ENCODE measurements at places on chromosomes 13 and 19.
A peak's percentile ranks its signal among the peaks of the same experiment; 100 is the strongest.

DNA sequence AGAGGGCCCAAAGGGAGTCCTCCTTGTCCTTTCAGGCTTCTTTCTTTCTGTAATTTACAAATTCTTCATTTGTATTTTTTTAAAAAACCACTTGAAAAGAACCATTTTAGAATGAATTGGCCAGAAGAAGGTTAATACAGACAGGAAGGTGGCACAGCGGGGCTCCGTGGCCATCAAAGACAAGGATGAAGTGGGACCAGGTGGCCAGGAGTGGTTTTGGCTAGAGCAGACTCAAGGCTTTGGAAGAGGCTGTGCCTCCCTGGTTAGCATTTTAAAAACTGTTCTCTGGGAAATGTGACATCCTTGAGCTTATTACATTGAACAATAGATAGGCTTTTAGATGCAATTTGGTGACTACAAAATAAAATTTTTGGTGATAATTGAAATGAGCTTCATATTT lies 48.4 kb downstream of the ATP8A2 start:
- DNase-seq, result no peak

GRCh38 chr19:44557933-44558332 lies 28.5 kb upstream of the CEACAM20 start:
- DNase-seq, result no peak

DNA sequence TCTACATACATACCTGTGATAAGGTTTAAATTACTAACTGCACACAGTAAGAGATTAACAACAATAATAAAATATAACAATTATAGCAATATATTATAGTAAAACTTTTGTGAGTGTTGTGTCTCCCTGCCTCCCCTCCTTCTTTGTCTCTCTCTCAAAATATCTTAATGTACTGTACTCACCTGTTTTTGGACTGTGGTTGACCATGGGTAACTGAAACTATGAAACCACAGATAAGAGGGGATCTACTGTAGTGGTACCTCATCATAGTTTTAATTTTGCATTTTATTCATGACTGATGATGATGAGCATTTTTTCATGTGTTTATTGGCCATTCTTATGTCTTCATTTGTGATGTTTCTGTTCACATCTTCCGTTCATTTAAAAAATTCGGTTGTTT lies 104.5 kb downstream of the NBEA start:
- no peak for DNase-seq

- DNase-seq, result no peak
Measured at GRCh38 chr13:109900320-109900719, 113.9 kb upstream of the IRS2 start.

DNA sequence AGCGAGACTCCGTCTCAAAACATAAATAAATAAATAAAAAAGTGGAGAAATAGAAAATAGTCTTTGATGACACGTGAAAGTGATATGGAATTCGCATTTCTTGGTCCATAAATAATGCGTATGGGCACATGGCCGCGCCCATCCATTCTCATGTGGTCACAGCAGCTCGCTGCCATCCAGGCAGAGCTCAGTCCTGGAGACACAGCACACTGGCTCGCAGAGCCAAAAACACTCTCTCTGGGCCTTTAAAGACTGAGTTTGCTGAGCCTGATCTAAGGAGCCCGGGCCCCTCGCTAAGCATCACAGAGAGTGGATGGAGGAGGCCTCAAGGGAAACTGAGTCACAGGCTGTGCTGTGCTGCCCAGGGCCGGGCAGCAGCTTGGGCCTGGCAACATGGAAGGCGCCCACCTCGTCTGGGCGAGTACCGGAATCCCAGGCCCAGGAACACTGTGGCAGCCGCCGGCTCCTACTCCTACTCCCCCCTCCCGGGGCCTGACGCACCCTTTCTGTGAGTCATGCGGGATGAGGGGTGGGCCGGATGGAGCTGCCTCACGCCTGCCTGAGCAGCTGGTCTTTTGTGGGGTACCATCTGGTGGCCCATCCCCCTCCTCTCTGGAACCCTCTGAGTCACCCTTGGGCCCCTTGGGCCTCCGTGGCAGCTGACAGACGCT lies 28.9 kb upstream of the CACTIN start:
- DNase-seq, result no peak

- DNase-seq, result no peak
Measured at GRCh38 chr13:100674572-100674871, at the start of gene TMTC4. Gene TMTC4, minus strand, starts transcription at chr13:100674795. Its CDS starts 4,433 bp downstream, at chr13:100670362.

GRCh38 chr13:40540328-40541044 lies 126.0 kb downstream of the FOXO1 start:
- DNase-seq, result no peak

GRCh38 chr13:100269837-100270236 lies 180.9 kb downstream of the PCCA start:
- no peak for DNase-seq

GRCh38 chr19:55188625-55189024 lies 8.5 kb upstream of the SYT5 start:
- DNase-seq, result no peak

DNA sequence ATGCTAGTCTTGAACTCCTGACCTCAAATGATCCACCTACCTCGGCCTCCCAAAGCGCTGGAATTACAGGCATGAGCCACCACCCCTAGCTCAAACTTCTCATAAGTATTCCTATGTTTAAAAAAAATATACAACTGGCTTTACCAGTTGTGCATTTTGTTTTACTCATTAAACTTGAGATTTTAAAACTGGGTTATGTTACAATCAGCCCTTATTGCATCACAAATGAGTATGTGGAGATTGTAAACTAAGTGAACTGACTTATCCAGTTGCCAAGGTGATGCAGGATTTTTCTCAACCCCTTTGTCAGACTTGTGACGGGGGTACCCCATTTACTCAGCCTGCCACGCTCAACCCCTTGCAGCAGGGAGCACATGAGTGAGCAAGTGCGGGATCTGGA lies 14.4 kb upstream of the GTF2F2 start:
- DNase-seq, result no peak

DNA sequence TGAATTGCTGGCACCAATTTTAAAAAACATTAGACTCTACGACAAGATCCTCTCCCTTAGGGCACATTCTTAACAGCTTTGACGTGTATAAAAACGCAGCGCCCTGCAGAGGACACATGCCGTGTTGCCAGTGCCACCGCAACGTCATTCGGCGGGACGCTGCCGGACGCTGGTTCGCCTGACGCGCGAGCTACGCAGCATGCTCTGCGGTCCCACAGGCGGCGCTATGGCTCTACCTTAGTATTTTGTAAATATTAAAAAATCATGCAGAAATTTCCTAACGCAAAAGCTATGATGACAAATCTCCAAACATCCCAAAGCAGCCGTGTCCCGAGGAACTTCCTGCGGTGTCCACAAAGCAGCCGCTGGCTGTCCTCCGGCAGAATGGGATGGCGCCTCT lies 4.2 kb upstream of the ADPRHL1 start:
- DNase-seq, result no peak

GRCh38 chr19:50435221-50435620 lies 2.5 kb downstream of the MYBPC2 start:
- no peak for DNase-seq

- no peak for DNase-seq
Measured at GRCh38 chr13:40774672-40775071, 3.7 kb upstream of the MRPS31 start.

DNA sequence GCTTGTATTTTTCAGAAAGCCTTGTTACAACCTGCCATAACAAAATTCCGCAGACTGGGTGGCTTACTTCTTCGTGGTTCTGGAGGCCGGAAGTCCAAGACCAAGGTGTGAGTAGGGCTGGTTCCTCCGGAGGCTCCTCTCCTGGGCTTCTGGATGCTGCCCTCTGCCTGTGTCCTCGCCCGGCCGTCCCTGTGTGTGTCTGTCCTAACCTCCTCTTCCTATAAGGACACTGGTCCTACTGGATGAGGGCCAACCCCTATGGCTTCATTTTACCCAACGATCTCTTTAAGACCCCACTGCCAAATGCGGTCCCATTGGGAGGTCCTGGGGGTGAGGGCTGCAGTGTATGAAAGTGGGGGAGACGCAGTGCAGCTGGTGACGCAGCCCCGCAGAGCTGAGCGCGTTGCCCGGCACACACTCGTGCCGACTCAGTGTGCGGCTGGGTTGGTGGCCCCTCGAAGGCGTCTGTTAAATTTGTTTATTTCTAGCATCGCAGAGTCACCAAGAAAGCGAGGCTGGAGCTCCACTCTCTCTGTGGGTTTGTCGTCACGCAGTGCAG lies 116.7 kb downstream of the SOX1 start:
- DNase-seq, result peak; percentile 21

DNA sequence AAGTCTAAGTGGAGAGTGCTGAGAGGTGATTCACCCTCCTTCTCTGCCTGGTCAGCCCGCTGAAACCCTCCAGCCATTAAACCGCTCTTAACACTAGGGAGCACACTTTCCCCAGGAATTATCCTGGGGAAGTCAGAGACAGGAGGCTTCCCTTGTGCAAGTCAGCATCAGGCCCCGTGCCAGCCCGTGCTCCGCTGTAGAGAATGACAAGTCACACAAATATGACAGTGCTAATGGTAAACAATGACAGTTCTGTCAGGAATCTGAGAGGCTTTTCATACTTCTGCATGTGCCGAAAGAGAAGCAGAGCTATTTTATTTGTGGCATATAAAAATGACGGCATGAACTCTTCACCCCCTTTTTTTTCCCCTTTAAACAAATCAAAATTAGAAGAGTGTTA lies 816.9 kb upstream of the SLC10A2 start:
- DNase-seq, result no peak

DNA sequence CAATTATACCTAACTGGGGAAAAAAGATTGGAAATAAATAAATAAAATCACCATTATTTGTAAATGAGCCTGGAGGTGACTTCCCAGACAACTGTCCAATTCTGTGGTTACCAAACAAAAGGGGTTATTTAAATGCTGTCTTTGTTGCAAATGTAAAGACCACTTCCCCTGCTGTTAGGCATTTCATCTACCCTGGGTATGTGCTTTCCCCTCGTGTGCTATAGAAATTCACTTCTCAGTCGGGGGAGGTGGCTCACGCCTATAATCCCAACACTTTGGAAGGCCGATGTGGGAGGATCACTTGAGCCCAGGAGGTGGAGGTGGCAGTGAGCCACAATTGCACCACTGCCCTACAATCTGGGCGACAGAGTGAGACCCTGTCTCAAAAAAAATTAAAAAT lies 101.9 kb upstream of the AKAP11 start:
- no peak for DNase-seq

DNA sequence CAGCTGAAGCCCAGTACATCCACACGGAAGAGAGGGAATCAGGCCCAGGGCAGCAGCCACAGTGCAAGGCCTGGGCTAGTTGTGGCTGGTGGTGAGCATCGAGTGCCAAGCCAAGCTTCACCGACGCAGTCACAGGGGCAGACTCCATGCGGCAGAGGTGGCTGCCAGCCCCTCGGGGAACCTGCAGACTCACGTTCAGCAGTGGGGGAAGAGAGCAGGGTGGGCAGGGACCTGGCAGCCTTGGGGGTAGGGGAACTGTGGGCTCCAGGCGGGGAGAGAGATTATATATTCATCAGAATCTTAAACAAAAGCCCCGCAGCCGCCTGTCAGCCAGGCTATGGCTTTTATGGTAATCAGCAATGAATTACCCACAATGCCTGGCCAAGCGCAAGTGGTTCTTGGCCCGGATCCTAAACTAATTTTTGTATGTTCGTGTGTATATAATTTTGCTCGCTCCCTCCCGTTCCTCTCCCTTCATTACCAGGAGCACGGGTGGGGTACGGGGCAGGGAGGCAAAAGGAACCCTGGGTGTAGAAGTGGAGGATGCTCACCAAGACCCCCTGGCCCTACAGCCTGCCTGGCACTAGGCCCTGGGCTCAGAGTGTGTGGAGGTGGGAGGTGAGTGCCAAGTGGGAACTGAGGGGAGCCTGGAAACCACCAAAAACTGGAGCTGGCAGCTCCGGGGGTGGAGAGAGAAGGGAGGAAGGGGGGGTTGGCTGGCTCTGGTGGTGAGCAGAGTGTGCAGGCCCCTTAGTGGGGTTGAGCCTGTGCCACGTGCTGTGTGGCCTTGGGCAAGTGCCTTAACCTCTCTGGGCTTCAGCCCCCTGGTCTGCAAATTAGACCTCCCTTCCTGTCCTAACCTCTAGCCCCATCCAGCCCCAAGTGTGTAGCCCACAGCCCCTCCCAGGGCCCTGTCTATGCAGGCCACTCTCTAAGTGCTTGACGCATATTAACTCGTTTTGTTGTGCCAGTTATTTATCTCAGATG lies 31.9 kb downstream of the PTPRS start:
- peak; percentile 89 for DNase-seq

- no peak for DNase-seq
Measured at GRCh38 chr19:30681162-30682100, 309.2 kb downstream of the ZNF536 start.

GRCh38 chr19:45468803-45469131 lies 971 bp downstream of the FOSB start:
- DNase-seq, result no peak

Data from coronary artery (tissue), 2 donors.